ENCODE measurements at places on chromosomes 5 and 9.

DNA sequence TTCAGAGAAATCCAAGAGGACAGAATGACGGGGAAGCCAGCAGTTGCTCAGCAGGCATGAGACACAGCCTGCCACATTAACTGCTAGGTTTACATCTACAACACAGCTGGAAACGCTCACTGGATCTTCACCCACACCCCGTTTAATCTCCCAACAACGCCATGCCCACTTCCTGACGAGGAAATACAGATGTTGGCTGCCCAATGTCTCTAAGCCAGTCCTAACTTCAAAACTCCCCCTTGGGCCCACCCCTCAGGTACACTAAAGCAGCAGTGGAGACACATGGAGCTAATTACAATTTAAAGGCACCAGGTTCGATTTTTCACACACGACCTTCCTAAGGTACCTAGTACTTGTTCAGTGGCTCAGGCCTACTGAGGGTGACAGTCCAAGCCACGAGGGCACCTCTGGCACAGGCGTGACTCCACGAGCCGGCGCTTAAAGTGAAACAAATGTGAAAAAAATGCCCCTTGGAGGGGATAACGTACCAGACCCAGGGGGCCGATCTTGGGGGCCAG lies 904 bp downstream of the RPL12 start:
- no peak for DNase-seq

GRCh38 chr5:69213513-69214215 lies 21.0 kb upstream of the CDK7 start:
- no peak for DNase-seq

GRCh38 chr5:127820910-127821553 lies 117.8 kb downstream of the CCDC192 start:
- no peak for DNase-seq

GRCh38 chr5:30525353-30525752 lies 668.1 kb upstream of the CDH6 start:
- DNase-seq: no peak

- DNase-seq: no peak
Measured at GRCh38 chr9:24624481-24624880, 78.8 kb upstream of the IZUMO3 start.

- no peak for DNase-seq
Measured at GRCh38 chr5:8239198-8239597, 370.2 kb downstream of the MTRR start.

GRCh38 chr9:14097666-14098415 lies 216.1 kb downstream of the NFIB start:
- DNase-seq: no peak

GRCh38 chr5:132808448-132808847 lies 4.7 kb upstream of the SOWAHA start:
- no peak for DNase-seq

- no peak for DNase-seq
Measured at GRCh38 chr5:103086547-103086946, 33.4 kb downstream of the GIN1 start.

GRCh38 chr9:126335837-126336735 lies 9.5 kb downstream of the MVB12B start:
- DNase-seq: no peak

DNA sequence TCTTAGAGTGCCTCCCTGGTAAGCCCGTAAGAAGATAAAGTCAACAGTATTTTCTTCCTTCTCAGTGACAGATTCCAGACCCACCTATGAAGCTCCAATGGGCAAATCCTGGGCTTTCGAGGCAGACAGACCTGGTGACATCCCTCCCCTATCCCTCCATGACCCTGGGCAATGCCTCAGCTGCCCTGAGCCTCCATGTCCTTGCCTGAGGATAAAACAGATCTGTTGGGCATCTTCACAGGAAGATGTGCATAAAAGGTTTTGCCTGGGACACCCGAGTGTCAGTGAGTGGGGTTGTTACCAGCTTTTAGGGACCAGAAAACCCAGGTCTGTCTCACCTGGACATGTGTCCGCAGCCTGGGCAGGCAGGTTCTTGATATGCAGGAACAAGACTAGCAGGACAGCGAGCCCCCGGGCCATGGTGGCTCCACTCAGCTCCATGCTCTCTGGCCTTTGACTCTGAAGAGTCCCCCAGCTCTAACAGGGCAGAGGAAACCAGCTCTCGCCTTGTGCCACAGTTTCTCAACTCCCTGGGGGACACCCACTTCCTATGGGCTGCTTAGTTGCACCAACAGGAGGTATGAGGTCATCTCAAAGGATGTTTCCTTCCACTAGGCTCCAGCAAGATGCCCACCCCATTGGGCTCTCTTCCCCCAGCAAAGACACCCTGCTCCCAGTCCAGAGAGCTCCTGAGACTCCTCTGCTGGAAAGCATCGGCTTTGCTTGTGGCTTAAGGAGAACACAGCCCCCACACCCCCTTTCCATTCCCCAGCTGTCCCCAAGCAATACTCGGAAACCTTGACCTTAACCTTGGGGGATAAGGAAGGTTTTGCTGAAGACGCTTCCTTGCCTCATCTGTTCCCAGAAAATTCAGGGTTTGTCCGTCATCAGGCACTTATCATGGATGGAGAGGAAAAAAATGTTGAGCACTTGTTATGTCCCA lies at the start of gene FCN1:
TSS of gene FCN1 (minus strand) at position 482 of the 943 bp plus-strand sequence. CDS start at position 441, 41 bp downstream.
- no peak for DNase-seq

DNA sequence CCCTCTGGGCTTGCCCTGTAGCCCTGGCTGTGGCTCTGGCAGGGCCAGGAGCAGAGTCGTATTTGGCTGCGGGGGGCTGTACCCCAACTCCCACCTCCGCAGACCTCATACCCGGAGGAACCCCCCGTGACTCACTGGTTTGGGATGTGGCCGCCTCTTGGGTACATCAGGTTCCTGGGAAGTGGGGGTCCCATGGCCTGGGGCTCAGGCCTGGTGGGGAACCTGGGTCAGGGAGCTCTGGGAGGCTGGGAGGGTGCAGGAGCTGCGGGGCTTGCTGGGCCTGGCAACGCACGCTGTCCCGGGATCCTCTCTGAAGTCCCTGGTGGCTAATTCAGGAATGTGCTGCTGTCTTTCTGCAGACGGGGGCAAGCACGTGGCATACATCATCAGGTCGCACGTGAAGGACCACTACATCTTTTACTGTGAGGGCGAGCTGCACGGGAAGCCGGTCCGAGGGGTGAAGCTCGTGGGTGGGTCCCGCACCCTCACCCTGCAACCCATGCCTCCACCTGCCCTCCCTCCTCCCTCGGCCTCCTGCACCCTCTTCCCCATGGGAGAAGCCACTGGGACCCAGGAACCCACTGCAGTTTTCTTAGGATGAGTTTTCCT lies 2.4 kb downstream of the LCN1 start:
- DNase-seq: no peak

- no peak for DNase-seq
Measured at GRCh38 chr5:141603923-141604717, 14.7 kb downstream of the DIAPH1 start.

GRCh38 chr5:14166437-14166836 lies 23.3 kb downstream of the TRIO start:
- DNase-seq: no peak

GRCh38 chr9:129712634-129713401 lies 40.0 kb downstream of the PTGES start:
- no peak for DNase-seq

GRCh38 chr9:1962122-1962521 lies 53.0 kb upstream of the SMARCA2 start:
- no peak for DNase-seq
